ENCODE measurements at places on chromosomes 6 and 20. TPM values are rescaled to one million over a fixed set of nuclear protein-coding genes. Genes with fewer than 3 reads are reported as not detected.

ULBP1 gene
- total RNA-seq: not detected

PRKN gene
- total RNA-seq: 0.18 TPM

GRCh38 chr20:37347347-37347823 lies 1.4 kb downstream of the SRC start:
- DNase-seq: no peak

DNA sequence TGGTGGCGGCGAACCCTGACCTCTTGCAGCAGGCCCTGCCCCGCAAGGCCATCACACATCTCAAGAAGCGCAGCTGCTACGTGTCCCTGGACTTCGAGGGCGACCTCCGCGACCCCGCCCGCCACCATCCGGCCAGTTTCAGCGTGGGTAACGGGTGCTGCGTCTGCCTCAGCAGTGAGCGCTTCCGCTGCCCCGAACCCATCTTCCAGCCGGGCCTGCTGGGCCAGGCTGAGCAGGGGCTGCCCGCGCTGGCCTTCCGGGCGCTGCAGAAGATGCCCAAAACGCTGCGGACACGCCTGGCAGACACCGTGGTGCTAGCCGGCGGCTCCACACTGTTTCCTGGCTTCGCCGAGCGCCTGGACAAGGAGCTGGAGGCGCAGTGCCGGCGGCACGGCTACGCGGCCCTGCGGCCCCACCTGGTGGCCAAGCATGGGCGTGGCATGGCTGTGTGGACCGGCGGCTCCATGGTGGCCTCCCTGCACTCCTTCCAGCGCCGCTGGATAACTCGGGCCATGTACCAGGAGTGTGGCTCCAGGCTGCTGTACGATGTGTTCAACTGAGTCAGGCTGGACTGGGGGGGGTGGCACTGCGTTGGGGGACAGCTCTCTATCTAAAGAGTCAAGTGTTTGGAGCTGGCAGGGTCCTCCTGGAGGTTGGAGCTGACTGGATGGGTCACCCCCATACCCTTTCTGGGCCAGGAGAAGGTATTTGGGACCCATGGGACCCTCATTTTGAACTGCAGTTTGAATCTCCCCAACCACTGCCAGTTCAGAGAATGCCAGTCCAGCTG lies 1.1 kb downstream of the ACTL10 start:
- DNase-seq: peak; percentile 71

YIPF3 gene
- total RNA-seq: 92.9 TPM

PTGIS gene
- total RNA-seq: 15.3 TPM

KPNA5 gene
- 20.5 TPM for total RNA-seq

DNA sequence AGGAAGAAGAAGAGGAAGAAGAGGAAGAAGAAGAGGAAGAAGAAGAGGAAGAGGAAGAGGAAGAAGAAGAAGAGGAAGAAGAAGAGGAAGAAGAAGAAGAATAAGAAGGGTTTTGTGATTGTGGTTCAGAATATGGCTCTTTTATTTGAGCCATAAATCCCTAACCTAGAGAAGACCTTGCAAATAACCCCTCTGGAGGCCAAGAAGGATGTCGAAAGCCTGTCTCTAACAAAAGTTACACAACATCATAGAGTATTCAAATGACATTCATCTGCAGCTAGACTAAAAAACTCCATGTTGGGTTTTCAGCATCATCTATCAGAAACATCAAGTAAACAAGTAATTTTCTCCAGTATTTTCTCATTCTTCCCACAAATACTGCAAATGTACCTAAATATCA lies 100.9 kb downstream of the RNASET2 start:
- no peak for DNase-seq

B3GALT4 gene
- total RNA-seq: 1.9 TPM

GRCh38 chr6:14464716-14465115 lies 347.1 kb downstream of the CD83 start:
- DNase-seq: no peak

DNA sequence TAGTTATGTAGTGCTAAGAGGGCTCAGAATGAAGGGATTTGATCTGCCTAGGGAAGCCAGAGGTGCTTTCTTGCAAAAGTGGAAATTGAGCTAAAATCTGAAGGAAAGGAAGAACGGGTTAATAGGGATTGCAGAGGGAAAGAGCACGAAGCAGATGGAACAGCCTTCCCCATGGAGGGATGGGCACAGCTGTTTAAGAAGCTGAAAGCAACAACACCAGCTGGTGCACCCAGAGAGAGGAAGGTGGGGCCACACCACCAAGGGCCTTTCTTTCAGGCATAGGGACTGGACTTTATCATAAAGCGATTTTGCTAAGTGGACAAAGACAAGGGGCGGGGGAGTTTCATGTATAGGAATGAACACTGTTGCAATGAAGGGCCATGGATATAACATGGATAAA lies 65.8 kb upstream of the SNRPB2 start:
- DNase-seq: no peak

TFAP2D gene
- total RNA-seq: not detected

UBD gene
- total RNA-seq: not detected

TCF19 gene
- total RNA-seq: 19.4 TPM

DNA sequence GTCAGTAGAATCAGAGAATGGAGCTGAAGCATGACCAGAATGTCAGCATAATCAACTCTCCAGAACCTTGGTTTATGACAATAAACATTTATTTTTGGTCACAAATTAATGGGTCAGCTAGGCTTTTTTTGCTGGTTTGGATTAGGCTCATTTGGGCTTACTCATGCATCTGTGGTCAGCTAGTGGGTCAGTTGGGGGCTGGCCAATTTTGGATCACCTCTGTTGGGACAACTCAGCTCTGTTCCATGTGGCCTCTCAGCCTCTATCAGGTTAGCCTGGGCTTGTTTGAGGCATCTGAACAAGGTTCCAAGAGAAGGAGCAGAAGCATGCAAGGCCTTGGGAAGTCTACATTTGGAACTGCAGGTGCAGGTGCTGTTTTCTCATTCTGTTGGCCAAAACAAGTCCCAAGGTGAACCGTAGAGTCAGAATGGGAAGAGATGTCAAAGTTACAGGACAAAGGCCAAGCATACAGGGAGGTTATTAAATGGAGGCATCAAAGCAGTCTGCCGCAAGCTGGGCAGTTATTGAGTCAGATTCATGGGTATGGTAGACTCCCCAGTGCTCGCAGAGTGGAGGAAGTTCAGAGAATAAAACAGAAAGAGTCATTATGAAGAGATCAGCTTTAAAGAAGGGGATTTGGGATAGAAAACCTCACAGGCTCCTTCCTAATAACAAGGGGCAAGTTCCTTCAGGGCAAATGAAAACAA lies 173.0 kb downstream of the PLCB4 start:
- DNase-seq: no peak

GRCh38 chr6:121520337-121521163 lies 85.1 kb downstream of the GJA1 start:
- peak; percentile 48 for DNase-seq

CRISP3 gene
- not detected for total RNA-seq

DNA sequence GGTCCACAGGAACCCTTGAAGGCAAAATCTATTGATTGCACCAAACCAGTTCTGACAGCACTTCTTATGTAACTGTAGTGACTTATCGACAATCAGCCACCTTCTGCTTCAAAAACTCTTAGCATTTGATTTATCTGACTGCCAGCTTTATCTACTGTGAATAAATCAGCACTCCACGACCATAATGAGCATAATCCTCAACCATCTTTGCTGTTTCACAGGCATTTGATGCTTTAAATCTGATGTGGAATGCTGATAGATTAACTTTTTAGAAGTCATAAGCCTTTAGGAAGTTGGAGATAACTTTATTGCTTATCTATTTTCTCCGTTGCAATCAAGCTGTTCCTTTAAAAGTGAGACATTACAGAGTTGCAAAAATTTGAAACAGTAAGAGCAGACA lies 101.5 kb upstream of the PTCHD4 start:
- DNase-seq: no peak

- DNase-seq: no peak
Observed at GRCh38 chr20:64133951-64134407, 26.6 kb upstream of the NPBWR2 start.

UNC5CL gene
- not detected for total RNA-seq
